IMR-90 (cell line): ENCODE measurements at places on chromosomes 6 and 20. TPM values are rescaled to one million over a fixed set of nuclear protein-coding genes. Genes with fewer than 3 reads are reported as not detected.

The WFDC2 gene
- total RNA-seq, result not detected in 2 replicates

The NRSN1 gene
- not detected in 2 replicates for total RNA-seq

The MICB gene
- 11.1 and 11.7 TPM in 2 replicates for total RNA-seq

- DNase-seq, result peak; percentile 54
Measured at GRCh38 chr6:4649728-4650127, 126.5 kb upstream of the CDYL start.

GRCh38 chr6:100105138-100105537 is 111.1 kb upstream of the MCHR2 start:
- DNase-seq, result no peak

The EFCAB8 gene
- total RNA-seq, result not detected in 2 replicates

The PRND gene
- total RNA-seq, result not detected in 2 replicates

The C20orf96 gene
- total RNA-seq, result 1.1 and 2.0 TPM in 2 replicates

The TMEM74B gene
- total RNA-seq, result not detected in 2 replicates

The SCRT2 gene
- total RNA-seq, result not detected in 2 replicates

DNA sequence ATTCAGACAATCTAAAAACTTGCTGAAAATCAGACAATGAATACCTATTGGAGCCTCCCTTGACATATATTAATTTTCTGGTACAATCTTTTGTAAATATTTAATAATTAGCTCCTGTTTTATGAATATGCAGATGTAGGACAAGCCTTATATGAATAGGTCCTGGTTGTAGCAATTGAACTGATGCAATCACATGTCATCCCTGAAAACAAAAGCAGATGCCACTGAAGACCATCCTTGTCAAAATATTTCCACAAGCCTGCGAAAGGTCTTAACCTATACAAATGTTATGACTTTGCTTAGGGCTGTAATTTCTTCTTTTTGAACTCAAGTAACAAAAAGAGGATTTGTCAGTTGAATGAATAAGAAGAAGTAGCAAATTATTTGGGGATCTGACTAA is 722.1 kb downstream of the EYS start:
- DNase-seq, result no peak

DNA sequence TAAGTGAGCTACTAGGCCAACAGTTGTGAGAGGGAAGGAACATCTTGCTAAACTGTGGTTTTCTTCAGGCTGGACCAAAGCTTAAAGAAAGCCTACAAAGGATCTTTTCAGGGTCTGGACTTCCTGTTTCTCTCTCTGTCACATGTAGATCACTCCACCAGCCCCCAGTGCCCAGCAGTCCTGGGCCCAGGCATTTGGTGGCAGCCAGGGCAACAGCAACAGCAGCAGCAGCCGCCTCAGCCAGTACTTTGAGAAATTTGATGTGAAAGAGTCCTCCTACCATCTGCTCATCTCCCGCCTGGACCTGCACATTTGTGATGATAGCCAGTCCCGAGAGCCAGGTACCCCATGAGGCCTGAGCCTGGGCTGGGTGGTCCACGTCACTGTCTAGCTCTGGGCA is 44.1 kb downstream of the BLTP3A start:
- DNase-seq, result no peak

The GNAS-AS1 gene
- 0.54 and 0.83 TPM in 2 replicates for total RNA-seq

DNA sequence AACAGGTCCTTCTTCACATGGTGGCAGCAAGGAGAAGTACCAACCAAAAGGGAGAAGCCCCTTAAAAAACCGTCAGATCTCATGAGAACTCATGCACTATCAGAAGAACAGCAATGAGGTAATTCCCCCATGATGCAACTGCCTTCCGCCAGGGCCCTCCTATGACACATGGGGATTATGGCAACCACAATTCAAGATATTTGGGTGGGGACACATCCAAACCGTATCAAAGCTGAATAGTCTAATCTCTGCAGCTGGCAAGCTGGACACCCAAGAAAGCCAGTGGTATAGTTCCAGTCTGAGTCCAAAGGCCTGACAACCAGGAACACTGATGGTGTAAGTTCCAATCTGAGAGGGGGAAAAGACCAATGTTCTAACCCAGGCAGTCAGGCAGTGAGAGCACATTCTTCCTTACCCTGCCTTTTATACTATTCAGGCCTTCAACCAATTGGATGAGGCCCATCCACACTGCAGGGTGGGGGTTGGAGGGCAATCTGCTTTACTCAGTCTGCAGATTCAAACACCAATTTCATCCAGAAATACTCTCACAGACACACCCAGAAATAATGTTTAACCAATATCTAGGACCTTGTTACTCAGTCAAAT is 17.9 kb upstream of the CNKSR3 start:
- no peak for DNase-seq

GRCh38 chr20:62104791-62105345 is 17.4 kb upstream of the LSM14B start:
- peak; percentile 46 for DNase-seq

The RHAG gene
- total RNA-seq, result not detected in 2 replicates

DNA sequence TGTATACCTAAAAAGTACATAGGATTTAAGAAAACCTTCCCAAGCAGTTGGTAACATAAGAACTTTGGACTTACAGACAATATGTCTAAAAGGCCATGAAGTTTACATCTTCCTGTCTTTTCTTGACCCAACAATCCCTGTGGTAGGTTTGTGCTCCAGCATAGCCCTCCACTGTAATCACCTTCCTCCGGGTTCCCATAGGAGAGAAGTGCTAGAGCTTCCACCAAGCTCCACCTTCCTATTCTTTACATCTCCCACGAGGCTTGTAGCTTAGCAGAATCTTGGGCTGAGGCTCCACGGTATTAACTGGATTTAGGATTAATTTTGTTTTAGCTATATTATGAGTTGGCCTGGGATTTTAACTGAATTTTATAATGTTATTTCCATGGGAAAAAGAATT is 23.3 kb downstream of the ADGRG6 start:
- no peak for DNase-seq

DNA sequence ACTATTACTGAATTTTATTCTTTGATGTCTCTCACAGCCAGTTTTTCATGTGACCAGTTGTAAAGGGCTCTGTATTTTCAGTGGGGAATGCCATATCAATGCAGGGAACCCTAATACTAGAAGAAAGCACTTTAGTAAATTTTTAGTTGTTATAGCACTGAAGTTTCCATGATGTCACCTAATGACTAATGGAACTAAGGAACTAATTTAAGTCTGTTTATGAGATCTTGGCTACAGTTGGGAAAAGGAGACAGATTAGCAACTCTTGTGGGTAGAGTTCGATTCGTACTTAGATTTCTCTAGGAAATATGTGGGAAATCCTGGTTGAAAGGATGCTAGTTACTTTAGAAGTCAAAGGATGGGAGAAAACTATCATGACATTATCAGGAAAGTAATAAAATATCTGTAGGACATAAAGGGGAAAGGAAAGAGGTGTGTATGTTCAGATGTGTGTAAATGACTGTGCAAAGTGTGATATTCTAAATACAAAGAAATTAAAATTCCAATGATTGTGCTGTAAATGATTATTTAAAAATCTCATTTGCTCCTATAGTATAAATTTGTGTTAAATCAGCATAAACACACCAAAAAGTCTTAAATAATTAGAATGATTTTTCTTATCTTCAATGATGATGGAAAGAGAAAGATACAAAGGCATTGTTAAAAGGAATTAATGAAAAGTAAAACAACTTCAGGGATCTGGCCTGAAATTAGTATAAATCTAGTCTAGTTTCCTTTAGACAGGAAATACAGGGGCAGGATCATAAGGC is 103.4 kb downstream of the LRRC1 start:
- peak; percentile 84 for DNase-seq

GRCh38 chr6:34658605-34659265 is 37.8 kb downstream of the ILRUN start:
- no peak for DNase-seq

The PHF10 gene
- 7.3 and 12.2 TPM in 2 replicates for total RNA-seq

DNA sequence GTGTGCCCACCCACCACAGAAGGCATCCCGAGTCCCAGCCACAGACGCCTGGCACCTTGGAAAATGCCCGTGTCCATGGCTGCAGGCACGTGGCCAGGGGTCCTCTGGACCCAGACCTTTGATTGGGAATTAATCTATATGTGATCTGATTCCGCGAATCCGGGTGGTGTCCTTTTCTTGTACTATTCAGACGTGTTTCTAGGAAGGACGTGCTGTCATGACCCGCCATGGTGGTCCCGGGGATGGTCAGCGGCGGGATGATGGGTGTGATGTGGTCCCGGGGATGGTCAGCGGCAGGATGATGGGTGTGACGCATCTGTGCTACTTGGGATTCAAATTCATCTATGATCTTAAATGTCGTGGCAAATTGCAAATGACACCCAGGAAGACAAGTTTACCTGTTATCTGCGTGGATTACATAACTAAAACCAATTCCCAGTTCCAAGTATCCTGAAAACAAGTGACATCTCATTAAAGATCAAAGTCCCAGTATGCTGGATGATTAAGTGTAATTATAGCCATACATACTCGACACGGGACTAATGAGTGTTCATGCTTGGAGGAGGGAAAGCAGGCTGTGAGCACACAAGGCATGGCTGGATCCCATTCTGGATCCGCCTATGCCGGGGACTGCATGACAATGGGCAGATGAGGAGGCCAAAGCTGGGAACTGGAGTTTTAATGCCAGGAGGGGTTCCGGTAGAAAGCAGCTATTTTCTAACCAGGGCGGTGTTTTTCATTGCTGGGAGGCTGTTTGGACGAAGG is 256.5 kb downstream of the TAF4 start:
- no peak for DNase-seq

GRCh38 chr20:50646483-50646996 is 44.8 kb downstream of the RIPOR3 start:
- peak; percentile 86 for DNase-seq

The WFDC5 gene
- total RNA-seq, result not detected in 2 replicates

The EBF4 gene
- under 0.01 and 0.18 TPM in 2 replicates for total RNA-seq

The BANF2 gene
- total RNA-seq, result not detected in 2 replicates

DNA sequence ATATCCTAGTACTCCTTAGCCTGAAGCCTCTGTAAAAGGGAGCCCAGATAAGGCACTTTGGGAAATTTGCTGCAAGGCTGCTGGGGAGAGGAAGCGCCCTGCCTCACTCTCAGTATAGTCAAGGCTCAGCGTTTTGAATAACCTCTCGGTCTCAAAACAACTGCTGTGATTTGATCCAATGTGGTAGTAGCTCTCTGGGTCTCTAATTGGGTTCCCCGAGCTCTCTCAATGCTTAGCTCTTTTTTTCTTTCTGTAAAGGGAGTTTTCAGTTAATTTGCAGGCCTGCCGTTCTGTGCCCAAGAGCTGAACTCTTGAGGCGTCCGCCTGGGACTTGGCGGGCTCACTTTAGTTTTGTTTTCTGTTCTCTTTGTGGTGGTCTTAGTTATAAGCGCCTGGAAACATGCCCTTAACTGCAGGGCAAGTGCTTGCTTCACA is 41.2 kb downstream of the ZHX3 start:
- no peak for DNase-seq

The DCBLD1 gene
- 27.8 and 30.0 TPM in 2 replicates for total RNA-seq

DNA sequence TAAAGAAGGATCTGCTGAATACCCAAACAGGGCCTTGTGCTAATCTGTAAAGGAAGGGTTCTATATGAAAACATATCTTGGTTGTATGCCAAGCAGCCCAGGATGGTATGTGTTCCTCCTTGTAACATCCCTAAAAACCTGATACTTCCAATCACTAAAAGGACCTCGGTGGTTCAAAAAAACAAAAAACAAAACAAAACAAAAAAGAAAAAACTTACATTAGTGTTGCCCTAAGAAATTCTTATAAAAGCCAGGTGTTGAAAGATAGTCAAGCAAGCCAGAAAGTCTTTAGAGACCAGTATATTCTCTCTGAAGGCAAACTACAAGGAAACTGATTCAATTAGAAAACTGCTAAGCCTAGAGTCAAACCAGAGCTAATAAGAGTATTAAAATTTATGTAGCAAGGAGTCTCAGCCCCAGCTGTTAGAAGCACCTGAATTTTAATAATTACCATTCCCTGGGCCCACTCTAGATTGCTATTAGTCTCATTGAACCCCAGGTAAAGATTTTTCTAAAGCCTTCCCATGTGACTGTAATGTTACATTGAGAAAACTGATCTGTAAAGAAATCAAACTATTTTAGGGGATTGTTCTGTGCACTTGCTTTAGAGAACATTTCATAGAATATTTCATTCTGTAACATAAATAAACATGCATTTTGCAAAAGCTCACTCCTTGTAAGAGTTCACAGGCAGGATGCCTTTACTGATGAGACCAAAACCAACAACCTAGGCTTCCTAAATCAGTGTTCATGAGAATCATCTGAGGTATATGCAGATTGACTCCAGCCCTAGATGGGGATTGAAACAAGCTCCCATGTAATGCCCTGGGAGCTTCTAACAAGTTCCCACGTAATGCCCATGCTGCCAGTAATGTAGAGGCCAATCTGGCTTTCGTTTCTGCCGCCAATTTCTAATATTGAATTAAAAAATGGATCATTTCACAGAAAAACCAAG is 95.2 kb upstream of the BTN3A2 start:
- DNase-seq, result no peak

- DNase-seq, result no peak
Measured at GRCh38 chr6:167797476-167798265, 29.0 kb upstream of the AFDN start.

GRCh38 chr6:23620911-23621401 is 505.1 kb upstream of the NRSN1 start:
- DNase-seq, result peak; percentile 15

DNA sequence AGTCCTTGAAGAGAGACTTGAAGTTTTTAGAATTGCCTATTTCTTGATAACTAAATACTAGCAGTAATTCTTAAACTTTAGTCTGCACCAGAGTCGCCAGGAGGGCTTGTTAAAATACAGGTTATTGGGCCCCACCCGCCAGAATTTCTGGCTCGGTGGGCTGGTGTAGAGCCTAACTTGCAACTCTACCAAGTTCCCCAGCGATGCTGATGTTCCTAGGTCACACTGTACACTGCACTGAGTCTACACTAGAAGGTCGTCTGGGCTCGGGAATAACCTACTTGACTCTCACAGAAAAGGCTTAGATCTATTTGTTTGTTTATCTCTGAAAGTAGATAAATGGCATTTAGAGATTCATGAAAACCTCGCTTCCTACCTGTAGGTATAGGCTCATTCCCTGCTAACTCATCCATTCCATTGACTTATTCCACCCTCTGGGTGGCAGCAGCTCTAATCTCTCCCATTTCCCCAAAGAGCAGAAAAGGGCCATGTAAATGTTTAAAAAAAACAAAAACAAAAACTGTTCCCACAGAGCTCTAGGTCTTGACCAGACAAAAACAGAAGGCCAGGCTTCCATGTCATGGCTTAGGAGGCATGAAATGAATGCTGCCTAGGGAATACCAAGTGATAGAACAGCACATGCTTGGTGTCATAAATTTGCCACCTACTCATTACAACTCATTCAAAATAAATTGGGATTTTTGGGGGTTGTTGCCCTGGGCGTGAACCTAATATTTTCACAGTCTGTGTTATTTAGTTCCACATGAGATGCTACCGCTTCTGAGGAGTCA is 292.1 kb downstream of the ADGB start:
- DNase-seq, result no peak
